Left hindlimb (tissue), 1 donor: ENCODE measurements at places on chromosomes 16 and 17.

DNA sequence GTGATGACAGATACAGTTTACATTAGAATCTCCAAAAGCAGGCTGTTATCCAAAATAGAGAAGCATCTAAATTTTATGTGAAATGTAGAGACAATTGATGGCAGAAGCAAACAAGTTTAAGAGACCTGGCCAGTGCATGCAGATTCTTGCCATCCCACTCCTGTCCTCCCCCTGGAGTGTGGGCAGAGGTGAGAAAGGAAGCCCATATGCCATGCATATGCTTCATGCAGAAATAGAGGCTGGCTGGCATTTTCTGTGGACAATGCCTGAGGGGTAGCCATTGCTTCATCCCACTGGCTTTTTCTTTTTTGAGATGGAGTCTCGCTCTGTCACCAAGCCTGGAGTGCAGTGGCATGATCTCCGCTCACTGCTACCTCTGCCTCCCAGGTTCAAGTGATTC, 382.1 kb downstream of the RBFOX1 start:
- no peak for DNase-seq

DNA sequence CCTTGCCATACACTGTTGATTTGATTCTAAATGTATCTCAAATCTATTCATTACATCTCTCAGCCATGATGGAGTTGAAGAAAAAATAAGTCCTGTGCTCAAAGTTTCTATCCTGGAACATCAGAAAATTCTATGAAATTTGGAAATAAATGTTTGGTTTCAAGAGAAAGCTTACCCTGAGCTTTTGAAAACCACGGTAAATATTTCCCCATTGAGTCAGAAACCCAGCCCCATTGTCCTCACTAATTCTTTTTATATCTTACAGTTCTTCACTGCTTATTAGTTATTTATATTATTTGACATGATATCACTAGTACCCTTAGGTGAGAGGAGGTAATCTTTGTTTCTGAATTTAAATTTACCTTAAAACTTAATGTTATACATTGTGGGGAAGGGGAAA, 128.5 kb downstream of the MRTFB start:
- no peak for DNase-seq

DNA sequence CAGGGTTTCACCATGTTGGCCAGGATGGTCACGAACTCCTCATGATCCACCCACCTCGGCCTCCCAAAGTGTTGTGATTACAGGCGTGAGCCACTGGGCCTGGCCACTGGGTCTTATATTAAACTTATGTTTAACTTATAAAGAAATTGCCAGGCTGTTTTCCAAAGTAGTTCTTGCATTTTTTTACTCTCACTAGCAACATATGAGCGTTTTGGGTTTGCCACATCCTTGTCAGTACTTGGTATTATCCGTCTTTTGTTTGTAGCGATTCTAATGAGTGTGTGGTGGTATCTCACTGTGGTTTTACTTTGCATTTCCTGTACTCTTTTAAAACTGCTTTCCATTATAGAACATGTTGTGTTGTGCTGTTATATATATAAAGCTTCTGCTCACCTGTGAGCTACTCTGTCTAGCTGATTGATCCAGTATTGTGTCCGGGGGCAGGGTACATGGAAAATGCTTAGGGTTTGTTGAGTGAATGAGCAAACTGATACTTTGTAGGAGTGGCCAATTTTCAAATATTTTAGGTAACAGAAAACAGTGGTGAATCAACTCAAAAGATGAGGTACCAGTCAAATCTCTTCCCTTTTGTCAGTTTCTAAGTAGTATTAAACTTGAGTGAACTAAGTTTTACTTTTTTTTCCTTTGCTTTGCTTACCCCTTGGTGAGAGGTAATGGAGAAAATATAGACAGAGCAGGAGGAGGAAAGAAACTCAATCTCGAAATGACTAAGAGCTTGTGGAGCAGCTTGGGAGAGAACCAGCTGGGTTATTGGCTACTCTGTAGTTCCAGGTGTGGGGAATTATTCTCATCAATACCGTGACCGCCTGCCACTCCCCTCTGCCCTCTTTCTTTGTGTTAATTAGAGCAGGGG, 75.8 kb downstream of the PITPNC1 start:
- no peak for DNase-seq

GRCh38 chr16:75413951-75414350, 19.4 kb downstream of the CFDP1 start:
- DNase-seq, result no peak

DNA sequence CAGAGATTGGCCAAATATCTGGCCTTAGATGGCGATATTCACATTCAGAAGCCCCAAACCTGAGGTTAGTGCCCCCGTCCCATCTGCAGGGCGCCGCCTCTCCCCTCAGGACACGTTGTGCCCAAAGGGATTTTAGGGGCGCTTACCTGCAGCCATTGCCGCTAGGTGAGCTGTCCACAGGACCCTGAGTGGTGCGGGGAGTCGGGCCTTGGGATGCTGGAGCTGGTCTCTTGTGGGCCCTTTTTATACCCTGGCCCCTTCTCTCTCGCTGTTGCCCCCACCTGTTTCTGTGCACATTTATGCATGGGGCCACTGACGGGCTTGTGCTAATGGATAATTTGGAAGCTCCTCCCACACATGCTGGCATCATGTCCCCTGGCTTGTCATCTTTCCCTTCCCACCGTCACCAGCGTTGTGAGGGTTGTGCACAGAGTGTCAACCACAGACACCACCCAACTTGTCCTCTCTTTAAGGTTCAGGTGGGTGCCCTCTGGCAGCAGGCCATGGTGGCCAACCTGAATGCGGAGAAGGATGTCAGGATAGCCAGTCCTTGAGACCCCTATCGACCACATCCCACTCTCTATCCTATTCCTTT, at the start of gene CSHL1:
Gene CSHL1, minus strand, starts transcription at position 218 of the 595 bp plus-strand sequence. Its CDS starts 62 bp downstream, at position 156.
- DNase-seq, result no peak

- DNase-seq, result peak; percentile 83
Observed at GRCh38 chr17:77494664-77495435, 354.1 kb downstream of the SEC14L1 start.

- peak; percentile 43 for DNase-seq
Observed at GRCh38 chr16:66427036-66427860, at the start of gene BEAN1. Gene BEAN1 (plus strand): TSS chr16:66427295. CDS start chr16:66437677, 10,382 bp downstream.

DNA sequence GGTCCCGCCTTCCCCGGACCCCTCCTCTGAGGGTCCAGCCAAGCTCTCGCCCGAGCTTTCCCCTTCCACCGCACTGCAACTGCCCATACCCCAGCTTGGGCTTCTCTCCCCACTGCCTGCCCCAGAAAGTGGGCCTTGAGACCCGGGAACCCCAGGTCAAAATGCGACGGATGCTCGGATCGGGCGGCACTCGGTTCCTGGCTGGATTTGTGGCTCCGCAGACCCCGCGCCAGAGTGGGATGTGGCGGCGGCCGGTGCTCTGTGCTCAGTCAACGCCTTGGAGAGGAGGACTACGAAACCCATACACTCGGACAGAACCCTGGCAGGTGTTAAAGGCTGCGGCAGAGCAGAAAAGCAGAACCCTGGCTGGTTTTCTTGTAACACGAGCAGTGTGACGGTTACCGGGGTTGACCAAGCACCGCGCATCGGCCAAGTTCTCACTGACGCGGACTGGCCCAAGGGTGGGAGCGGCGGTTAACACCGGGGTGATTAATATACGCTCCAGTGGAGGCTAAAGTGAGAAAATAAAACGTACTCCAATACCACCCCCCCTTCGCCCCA, 885 bp upstream of the SLFN13 start:
- DNase-seq, result peak; percentile 37

DNA sequence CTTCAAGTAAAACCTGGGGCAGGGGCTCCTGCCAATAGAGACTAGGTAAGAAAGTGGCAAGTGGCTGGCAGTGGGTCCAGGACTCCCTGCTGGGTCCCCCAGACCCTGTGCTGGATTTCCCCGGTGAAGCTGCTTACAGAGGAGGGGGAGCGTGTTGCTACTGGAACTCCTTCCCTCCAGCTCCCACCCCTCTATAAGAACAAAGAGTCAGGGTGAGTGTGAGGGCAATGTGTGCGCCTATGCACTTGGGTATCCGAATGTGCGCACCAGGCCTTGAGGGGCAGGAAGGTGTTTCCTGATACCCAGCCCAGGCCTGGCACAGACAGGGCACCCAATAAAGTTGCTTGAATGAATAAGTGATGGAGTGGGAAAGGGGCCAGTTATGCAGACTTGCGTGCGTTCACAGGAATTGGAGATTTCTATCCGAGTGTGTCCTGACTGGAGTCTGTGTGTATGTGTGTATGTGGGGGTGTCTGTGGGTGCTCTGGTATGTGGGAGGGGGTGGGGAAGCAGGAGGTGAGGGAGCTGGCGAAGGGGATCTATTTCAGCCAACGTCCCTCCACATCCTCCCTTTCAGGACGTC, 11.7 kb downstream of the NEUROD2 start:
- DNase-seq, result no peak

DNA sequence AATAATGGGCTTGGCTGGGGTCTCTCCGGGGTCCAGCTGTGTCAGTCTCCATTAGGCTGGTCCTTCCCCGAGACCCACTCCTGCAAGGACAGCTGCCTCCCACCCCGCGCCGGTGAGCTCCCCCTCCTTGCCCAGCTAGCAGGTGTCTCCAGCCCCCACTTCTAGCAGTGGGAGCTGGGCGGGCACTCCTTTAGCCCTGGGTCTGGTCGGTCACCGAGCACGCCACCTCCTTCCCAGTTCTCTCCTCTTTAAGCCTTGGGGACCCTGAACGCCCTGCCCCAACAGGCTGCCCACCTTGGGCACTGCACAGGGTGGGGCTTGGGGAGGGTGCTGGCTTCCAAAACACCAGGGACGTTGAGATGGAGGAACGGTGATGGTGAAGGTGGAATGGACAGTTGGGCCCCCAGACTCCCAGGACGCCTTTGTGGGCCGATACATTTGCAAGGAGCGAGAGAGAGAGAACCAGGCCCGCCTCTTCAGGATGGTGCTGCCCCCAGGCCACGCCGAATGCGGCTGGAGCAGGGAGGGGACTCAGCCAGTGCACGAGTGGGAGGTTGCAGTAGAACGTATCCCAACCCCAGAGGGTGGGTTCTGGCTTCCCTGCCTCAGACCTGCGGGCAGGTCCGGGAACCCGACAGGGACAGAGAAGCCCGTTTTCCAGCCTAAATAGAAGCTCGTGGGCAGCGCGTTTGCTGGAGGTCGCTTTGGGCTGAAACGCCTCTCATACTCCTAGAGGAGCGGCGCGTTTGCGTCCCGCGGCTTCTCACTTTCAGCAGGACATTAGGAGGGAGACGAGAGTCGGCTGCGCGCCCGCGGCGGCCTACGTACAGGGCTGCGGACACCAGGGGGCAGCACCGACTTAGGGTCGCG, 10.7 kb downstream of the TBX2 start:
- peak; percentile 88 for DNase-seq

GRCh38 chr16:58842746-58843145, 108.6 kb upstream of the GOT2 start:
- no peak for DNase-seq

- DNase-seq, result no peak
Observed at GRCh38 chr17:68954146-68954896, 871 bp downstream of the ABCA8 start.

DNA sequence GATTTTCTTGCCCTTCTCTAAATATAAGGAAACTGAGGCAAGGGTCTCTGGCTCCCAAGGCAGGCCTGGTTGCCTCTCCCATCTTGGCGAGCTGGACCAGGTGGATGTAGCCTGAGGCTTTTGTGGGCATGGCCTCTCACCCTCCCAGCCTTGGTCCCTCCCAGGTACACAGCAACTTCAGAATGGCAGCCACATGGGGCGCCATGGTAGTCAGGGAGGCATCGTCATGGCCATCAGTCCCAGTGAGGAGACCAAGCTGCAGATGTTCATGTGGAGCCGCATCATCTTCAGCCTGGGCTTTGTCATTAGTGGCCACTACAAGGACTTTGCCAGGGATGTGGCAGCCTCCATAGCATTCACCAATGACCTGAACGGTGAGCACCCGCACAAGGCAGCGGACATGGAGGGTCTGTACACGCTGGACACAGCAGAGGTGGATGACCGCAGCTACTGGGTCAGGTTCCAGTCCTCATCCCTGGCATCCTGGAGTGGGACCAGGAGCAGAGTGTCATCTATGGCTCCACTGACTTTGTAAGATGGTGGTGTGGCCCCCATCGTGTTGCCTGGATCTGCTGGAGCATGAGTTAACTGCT, 165.8 kb upstream of the ZNF267 start:
- DNase-seq, result no peak

DNA sequence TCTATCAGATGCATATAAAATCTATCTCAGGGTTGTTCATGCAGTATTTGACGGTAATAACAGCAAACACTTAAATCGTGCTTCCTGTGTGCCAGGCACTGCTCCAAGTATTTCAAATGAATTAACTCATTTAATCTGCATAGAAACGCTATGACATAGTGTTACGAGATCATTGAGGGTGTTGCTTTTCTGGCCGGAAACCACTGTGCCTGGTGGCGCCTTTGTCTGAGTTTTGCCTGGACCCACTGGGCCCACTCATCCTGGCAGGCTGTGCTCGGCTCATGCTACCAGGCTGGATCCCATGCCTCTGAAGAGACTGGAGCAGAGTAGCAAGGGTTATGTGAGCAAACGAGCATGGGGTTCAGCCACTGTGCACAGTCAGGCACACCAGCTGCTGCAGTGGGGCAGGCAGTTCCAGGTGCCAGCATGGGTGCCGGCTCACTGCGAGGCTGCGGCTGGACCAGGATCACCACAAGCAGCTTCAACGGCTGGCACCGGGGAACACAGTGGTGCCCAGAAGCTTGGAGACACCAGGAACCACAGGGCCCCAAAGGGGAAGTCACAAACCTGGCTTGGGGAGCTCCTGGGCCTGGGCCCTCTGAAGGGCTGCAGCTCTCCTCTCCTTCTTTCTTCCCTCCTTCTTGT, 45.9 kb upstream of the CLEC19A start:
- no peak for DNase-seq

DNA sequence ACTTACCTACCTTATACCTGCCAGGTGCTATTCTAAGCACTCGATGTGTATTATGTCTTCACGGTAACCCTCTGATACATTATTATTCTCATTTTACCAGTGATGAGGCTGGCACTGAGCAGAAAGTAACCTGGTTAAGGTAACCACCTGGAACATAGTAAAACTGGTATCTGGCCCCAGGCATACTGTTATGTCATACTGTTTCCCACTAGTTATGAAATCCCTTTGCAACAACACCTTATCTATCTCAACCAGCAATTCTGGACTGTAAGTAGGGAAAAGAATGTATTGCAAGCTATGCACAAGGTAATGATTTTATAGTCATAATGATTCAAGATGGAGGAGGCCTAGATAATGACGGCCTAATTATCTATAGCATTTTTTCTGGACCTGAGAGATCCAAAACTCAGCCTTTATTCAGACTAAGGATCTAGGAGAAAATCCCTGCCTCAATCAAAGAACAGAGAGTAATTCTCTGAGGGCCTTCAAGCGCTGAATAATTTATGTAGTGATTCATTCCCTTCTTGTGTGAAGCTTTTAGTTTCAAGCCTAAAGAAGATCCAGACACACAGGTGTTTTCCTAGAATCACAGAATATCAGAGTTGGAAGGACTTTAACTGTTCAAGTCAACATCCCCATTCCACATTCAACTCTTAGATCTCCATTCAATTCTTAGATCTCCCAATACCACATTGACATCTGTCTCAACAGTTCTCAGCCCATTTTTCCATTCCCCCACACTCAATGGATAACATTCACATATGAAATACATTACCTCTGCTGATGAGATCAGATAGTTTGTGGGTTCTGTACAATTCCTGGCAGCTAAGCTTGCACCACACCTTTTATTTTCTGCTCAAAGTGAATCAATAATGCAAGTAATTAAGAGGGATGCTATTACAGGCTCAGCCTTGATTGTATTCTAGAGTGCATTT, 14.9 kb upstream of the MMD start:
- no peak for DNase-seq

GRCh38 chr17:10744501-10745000, 14.7 kb upstream of the TMEM220 start:
- DNase-seq, result no peak

- no peak for DNase-seq
Observed at GRCh38 chr16:73545755-73546154, 497.8 kb upstream of the ZFHX3 start.

GRCh38 chr17:13484020-13484419, 117.7 kb downstream of the HS3ST3A1 start:
- DNase-seq, result no peak
